ENCODE measurements at places on chromosomes 12 and 14.

GRCh38 chr14:28635387-28635786 is 131.2 kb upstream of the FOXG1 start:
- peak; percentile 9 for DNase-seq

DNA sequence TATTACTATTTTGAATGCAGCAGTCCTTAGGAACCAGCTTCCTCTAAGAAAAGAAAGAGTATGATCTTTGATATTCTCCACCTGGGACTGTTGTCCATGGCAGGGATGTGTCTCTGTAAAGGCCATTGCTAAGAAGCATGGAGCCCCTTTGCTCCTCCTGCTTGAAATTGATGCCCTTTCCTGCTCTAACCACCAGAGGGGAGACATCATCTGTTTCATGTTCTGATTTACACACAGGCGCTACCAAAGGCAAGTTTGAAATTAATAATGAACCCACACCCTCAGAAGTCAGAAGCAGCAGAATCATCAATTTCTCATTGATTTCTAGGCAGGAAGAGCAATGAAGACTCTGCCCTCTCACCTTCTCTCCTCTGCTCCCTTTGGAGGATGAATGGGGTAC is 253.8 kb downstream of the RMST start:
- no peak for DNase-seq

DNA sequence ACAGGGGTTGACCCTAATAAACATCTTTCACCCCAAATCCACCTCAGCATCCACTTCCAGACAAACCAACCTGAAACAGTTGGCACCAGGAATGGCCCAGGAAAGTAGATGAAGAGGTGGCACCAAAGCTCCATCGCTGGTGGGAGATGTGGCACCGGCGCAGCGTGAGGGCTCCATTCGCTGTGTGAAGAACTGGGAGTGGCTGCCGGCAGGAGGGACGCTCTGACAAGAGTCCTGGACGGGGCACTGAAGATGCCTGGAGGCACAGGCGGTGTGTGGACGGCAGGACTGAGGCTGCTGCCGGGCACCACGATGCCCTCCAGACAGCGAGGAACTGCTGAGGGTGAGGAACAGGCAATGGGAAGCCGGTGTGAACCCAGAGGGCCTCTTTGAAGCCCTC is 29.3 kb downstream of the DIO3 start:
- no peak for DNase-seq

DNA sequence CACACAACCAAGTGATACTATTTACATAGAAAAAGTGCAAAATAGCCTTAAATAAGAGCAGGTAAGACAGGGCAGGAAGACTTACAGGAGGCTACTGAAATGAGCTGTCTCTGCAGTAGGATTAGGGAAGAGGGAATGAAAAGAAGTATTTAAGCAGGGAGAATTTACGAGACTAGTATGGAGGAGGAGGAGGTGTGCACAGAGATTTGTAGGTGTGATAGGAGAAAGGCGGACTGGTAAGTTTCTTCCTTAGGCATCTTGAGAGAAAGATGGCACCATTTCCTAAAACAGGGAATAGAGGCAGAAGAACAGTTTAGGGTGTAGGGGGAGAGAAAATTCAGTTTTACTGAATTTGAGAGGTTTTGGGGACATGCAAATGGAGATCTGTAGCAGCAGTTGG is 25.7 kb downstream of the DIP2B start:
- no peak for DNase-seq

DNA sequence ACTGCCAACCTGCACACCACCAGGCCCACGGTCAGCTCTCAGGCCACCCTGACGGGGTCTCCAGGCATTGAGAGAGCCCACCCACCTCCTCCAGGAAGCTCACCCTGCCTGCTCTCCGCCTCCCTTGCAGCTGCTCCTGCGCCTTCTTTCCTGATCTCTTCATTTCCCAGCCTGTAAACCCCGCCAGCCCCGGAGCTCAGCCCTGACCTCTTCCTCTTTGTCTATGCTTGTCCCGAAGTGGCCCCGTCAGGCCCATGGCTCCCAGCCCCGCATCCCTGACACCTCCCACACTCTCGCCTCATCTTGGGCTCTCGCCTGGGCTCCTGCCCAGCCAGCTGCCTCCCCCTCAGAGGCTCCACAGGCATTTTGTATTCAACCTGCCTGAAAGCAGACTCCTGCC is 139.3 kb downstream of the CALM1 start:
- DNase-seq: peak; percentile 76

DNA sequence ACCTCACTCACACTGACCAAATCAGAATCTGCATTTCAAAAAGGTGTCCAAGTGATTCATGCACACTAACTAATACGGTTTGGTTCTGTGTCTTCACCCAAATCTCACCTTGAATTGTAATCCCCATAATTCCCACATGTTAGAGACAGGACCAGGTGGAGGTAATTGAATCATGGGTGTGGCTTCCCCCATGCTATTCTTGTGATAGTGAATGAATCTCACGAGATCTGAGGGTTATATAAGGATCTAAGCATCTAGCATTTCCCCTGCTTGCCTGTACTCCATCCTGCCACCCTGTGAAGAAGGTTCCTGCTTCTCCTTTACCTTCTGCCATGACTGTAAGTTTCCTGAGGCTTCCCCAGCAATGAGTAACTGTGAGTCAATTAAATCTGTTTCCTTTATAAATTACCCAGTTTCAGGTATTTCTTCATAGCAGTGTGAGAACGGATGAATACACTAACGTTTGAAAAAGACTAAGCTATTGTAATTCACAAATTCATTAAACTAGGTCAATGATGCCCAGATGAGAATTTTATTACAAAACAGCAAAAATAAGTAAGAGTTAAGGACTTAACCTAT is 759.1 kb downstream of the GALC start:
- DNase-seq: no peak
